ENCODE measurements at places on chromosomes 6 and 20.

DNA sequence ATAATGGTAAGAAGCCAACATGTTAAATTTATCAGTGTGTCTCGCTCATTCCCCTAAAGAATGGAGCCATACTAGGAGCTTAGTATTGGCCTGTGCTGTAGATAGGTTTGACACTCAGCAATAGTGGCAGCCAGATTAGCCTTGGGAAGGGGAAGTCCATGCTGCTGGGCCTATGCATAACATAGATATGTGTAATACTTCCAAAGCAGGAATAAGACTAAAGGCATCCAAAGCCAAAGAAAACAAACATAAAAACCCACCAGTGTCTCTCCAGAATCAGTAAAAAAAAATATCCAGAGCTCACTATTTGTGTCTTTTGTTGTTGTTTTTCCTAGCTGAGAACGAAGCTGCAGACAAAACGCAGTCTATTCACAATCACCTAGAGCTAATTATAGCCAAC is 104.2 kb upstream of the STXBP5 start:
- no peak for DNase-seq

DNA sequence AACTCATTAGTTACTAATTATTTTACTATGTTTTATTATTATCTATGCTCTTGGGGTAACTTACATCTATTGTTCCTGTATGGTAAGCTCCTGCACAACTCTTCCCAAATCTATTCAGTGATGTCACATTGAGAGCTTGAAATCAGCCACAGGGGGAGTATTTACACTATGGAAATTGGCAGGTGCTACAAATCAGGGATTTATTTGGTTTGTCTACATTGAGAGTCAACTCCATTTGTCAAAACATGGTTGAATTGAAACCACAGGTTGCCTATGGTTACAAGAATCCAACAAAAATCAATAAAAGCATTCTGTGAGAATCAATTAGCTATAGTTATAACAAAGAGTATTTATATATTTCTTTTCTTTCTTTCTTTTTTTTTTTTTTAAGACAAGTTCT is 3.9 kb upstream of the FITM2 start:
- DNase-seq = no peak

GRCh38 chr20:3168829-3169590 is 4.3 kb downstream of the LZTS3 start:
- DNase-seq = no peak

- DNase-seq = no peak
Observed at GRCh38 chr6:1574083-1574761, 35.5 kb upstream of the FOXC1 start.

- DNase-seq = no peak
Observed at GRCh38 chr6:100112855-100113508, 119.0 kb upstream of the MCHR2 start.

DNA sequence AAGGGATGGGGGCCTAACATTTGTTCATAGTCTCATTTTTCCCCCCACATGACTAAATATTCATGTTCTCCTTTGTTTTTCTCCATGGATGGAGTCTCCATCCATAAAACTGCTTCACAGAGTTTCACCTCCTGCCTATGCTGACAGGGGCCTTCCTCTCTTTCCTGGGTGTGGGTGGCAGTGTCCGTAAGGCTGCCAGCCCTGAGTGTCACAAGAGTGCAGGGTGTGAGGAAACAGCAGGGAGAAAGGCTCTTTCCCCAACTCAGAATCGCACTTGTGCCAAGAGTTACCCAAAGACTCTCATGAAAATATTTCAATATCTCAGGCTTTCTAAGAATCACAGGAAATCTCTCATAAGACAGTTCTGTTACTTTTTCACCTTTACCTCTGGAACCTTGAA is 346.2 kb upstream of the MMS22L start:
- DNase-seq = no peak

GRCh38 chr6:89139509-89140346 is 6.1 kb upstream of the PM20D2 start:
- no peak for DNase-seq

DNA sequence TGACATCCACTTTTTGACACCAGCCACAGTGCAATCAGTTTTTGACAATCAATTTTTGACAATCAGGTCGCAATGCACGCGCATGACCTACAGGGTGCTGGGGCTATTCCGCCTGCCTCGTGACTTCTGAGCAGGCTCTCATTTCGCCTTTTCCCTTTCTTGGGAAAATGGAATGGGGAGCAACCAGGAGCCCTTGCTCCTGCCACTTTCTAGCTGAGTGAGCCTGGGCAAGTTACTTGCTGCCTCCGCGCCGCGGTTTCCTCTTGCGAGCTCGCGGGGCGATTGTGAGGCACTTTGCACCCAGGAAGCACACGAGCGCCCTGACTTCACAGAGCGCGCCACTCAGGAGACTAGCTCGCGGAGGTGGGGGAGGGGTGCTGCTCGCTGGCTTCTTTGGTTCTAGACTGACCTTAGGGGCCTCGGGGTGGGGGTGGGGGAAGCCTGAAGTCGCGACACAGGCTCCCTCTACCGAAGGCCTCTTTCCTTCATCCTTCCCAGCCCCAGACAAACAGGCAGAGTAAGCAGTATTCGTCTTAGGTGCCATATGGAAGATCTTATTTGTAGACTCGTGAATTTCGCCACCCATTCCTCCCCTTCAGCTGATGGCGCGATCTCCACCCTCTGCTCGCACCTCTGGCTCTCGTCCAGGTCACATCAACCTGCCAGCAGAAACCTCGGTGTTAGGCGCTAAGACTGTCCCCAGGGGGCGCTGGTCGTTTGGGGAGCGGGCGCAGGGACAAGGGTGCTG is 4.6 kb downstream of the TP53TG5 start:
- peak; percentile 76 for DNase-seq
